ENCODE measurements at places on chromosomes 2 and 18. TPM values are rescaled to one million over a fixed set of nuclear protein-coding genes. Genes with fewer than 3 reads are reported as not detected.

DNA sequence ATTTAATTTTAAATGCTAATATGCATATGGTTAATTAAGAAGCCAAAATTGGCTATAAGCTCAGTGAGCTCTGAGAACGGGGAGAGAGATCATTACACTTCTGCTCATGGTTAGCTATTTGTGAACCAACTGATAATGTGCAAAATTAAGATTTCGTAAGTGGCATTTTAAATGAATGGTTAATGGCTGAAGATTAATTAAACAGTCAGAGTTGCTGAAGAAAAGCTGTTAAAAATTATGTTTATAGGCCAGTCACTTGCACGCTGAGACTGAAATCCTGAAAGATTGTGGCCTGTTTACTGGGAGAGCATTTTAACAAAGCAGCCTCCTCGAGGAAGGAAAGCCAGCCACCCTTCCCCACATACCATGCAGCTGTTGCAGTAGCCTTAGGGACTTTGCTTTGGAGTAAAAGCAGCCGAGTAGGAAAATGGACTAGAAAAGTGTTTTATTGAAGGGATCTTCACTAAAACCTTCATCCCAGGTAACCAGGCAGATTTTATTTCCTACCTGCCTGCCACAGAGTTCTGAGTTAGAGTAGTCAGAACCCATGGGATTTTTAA, 218.8 kb upstream of the NRP2 start:
- DNase-seq, result no peak

DNA sequence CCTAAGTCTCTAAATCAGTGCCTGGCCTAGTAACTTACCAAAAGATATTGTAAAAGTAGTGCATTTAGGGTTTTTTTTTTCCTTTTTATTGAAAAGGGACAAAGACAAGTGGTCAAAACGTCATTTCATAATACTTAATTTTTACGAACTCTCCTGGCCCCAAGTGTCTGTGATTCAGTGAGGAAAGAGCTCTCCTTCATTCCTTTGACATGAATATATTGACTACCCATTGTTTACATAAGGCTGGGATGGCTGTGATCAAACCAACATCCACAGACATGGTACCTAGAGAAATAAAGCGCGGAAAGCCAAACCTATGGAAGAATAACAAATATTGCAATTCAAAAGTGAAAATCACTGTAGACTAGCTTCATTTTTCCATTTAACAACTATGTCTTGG, 198.4 kb downstream of the BABAM2 start:
- no peak for DNase-seq

The TRIM43 gene
- not detected for total RNA-seq

The CD8B gene
- total RNA-seq, result not detected

DNA sequence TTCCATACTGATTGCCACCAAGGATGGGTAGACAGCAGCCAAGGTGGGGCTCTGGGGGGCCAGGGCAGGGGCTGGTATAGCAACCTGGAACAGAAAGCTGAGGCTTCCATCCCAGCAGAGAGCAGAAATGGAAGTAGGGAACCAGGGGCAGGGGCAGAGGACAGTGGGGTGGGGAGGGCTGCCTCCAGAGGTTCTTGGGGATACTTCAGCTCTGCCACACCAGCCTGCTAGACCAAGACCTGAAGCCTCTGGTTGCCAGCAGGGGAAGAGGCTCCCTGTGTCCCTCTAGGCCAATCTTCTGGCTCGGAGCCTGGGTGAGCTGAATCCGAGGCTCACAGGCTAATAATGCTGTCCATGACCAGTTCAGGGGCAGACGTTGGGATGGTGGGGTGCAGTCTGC, 329.0 kb downstream of the DYSF start:
- no peak for DNase-seq

- no peak for DNase-seq
Measured at GRCh38 chr2:236176951-236177350, 8.8 kb upstream of the GBX2 start.

GRCh38 chr2:207155516-207156444, 10.0 kb downstream of the KLF7 start:
- DNase-seq, result no peak

GRCh38 chr18:24763765-24764513, 303.5 kb downstream of the HRH4 start:
- DNase-seq, result no peak

The ACMSD gene
- total RNA-seq, result not detected

GRCh38 chr18:64882896-64883295, 734.0 kb upstream of the LINC00305 start:
- DNase-seq, result no peak

- DNase-seq, result no peak
Measured at GRCh38 chr2:238158018-238158508, 707 bp upstream of the ERFE start.

- no peak for DNase-seq
Measured at GRCh38 chr18:29512761-29513160, 1335.8 kb upstream of the CDH2 start.

DNA sequence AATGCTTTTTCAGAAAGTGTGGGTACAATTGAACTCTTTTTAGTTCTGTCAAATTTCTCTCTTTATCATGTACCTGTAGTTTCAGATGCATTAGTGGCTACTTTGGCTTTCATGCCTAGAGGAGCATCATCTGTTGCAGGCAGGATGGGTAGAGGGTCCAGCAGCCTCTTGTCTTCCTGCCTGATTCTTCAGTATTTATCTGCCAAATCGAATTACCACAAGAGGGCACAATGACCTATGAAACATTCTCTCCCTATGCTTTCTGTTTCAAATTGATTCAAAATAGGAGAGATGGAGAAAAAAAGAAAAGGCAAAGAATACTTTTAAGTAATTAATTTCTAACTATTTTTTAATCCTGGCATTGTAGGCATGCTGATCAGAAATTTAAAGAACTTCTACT, 477.2 kb downstream of the TRIB2 start:
- DNase-seq, result no peak

DNA sequence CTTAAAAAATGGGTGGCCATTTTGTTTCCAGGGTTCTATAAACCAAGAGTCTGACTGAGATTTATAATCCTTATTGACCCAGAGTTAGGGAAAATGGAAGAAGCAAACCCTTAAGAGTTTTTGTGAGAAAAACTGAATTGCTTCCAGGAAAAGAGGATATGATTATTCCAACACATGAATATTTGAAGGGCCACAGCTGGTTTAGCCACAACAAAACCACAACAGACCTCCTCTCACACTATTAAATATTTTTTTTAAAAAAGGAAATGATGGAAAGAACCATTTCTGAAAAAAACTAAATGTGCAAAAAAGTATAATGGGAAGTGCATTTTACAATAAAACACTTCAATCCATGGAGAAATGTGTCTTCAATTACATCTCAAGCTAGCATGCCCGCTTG, 182.7 kb downstream of the ETAA1 start:
- no peak for DNase-seq

- no peak for DNase-seq
Measured at GRCh38 chr2:45983213-45983612, 314.0 kb upstream of the EPAS1 start.

- no peak for DNase-seq
Measured at GRCh38 chr2:133389569-133389968, 178.7 kb downstream of the NCKAP5 start.

DNA sequence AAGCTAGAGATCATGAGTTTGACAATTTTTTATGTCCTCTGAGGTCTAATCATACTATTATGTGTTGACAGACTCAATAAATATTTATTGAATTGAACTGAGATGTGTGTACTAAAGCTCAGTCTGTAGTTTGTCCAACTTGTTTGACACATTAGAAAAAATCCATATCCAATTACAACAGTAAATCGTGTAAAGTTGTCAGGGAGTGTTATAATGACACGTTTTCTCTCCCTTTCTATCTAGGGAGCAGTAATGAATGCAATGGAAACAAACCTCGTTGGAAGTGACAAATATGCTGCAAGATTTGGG, 28.4 kb downstream of the ITGA4 start:
- no peak for DNase-seq

The LMAN2L gene
- total RNA-seq, result 20.9 TPM

DNA sequence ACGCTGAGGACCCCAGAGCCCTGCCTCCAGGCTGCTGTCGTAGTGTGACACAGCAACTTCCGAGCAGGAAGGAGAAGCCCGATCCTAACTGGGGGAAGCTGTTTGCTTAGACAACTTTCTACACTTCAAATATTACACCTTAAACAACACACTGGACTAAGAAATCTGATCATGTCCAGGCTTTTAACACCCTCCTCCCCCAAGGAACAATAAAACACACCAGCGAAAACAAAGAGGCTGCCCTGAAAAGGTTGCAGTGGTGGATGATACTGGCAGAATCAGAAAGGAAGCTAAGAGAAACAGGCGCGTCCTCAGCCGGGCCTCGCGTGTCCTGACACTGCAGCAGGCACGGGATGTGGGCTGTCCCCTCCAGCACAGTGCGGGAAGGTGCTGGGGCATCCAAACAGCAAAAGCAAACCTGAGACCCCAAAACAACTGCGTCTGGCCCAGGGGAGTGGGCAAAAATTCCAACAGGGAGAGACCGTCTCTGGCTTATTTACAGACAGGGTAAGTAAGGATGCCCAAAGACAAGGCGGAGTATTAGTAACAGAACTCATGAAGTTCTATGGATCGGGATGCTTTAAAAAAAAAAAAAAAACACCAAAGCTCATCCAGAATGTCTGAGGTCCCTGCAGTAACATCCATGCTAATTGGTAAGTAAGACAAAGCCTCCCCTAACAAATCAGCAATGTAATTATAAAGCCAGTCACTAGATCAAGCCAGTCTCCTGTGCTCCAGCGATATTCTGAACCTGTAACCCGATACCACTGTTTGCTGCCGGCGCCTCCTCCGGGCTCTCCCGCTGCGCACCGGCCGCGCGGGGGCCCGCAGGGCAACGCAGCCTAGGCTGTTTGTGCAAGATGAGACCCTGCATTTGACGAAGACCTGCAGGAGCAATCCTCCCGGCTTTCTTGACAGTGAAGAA, 9.0 kb downstream of the SERTAD2 start:
- peak; percentile 72 for DNase-seq

The ANKRD23 gene
- 7.2 TPM for total RNA-seq

- peak; percentile 84 for DNase-seq
Measured at GRCh38 chr2:213151437-213152064, at the start of gene IKZF2. Gene IKZF2 (minus strand): TSS chr2:213151612. CDS start chr2:213148629, 2,983 bp downstream.

- no peak for DNase-seq
Measured at GRCh38 chr2:29273685-29274611, 158.7 kb downstream of the CLIP4 start.

DNA sequence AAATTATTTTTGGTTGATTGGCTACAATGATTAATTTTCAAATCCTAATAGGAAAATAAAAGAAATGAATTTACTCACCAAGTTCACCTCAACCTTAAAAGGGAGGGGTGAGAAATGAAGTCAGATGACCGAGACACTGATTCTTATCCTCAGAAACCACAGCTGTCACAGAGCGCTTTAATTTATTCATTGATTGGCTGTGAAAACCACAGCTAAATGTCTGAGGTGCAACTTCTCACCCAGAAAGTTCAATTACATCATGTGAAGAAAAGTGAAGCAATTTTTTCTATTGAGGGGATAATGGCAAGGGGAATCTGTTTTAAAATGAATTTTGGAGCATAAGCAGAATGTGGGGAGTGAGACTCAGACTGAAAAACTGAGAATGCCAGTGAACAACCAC, 128.4 kb downstream of the RNF152 start:
- no peak for DNase-seq

The NYAP2 gene
- 0.14 TPM for total RNA-seq

- no peak for DNase-seq
Measured at GRCh38 chr2:10494351-10495066, 46.4 kb upstream of the ODC1 start.
